ENCODE measurements at places on chromosomes 12 and 14. TPM values are rescaled to one million over a fixed set of nuclear protein-coding genes. Genes with fewer than 3 reads are reported as not detected.

The ANP32D gene
- not detected for total RNA-seq

The RDH5 gene
- 10.3 TPM for total RNA-seq

The PLEKHG7 gene
- total RNA-seq: 3.4 TPM

The CISTR gene
- total RNA-seq: not detected

The SALL2 gene
- total RNA-seq: 0.24 TPM

The MYO1H gene
- not detected for total RNA-seq

The TAS2R42 gene
- not detected for total RNA-seq

The SETD1B gene
- total RNA-seq: 40.3 TPM

The SRRM4 gene
- total RNA-seq: not detected

The TMBIM6 gene
- 366 TPM for total RNA-seq

The INSM2 gene
- total RNA-seq: not detected

The SERPINA3 gene
- not detected for total RNA-seq

The PTGR2 gene
- 4.6 TPM for total RNA-seq

The IL26 gene
- not detected for total RNA-seq

The GPR135 gene
- total RNA-seq: 1.5 TPM

The CCDC177 gene
- not detected for total RNA-seq

The TAS2R31 gene
- 5.3 TPM for total RNA-seq

The LHX5 gene
- not detected for total RNA-seq

The EAPP gene
- 43.2 TPM for total RNA-seq

All from activated B cell treated with CpG ODN at 0.5 μM for 24 hours (primary cell).